HFF-Myc (cell line): ENCODE measurements at places on chromosomes 5 and 9.
A peak's percentile ranks its signal among the peaks of the same experiment; 100 is the strongest.

GRCh38 chr9:3047912-3048311 is 204.0 kb upstream of the PUM3 start:
- DNase-seq, result no peak

- no peak for DNase-seq
Observed at GRCh38 chr9:134029248-134030226, 4.3 kb downstream of the BRD3OS start.

DNA sequence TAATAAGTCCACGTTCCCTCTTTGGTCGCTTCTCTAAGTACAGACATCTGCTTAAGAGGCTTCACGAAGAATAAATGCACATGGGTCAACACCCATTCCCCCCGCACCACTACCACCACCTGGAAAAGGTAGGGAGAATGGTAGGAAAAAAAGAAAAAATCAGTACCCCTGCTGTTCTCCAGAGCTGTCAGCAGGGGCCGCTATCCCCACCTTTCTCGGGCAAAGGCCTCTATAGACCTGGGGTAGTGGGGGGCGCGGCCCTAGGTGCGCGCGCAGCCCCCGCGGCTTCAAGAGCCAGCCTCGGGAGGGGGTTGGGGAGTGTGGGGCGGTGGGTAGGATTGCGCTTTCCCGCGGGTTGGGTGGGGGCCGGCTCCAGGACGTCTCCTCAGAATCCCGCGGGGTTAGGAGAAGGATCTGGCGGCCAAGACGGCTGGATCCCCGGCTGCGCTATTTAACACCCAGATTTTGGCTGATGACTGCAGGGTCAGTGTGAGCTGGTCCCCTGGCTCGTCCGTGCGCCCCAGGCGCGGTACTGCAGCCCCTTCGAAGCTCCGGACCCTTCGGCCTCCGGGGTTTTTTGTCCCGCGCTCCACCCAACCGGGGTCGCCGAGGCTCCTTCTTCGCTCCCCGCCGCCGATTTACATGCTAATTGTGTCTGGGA is 1.6 kb upstream of the SEMA6A start:
- DNase-seq, result peak; percentile 4

GRCh38 chr5:146529984-146530383 is 14.0 kb upstream of the GPR151 start:
- DNase-seq, result no peak

- no peak for DNase-seq
Observed at GRCh38 chr5:75363726-75364495, 26.9 kb downstream of the HMGCR start.

- DNase-seq, result no peak
Observed at GRCh38 chr5:14829396-14829795, 42.2 kb downstream of the ANKH start.

GRCh38 chr5:159752622-159753275 is 163.5 kb upstream of the ADRA1B start:
- no peak for DNase-seq
